ENCODE measurements at places on chromosomes 7 and 10.

GRCh38 chr7:107234436-107234835 is 65.6 kb downstream of the HBP1 start:
- DNase-seq = no peak

GRCh38 chr7:255721-256361 is 34.1 kb upstream of the FOXL3 start:
- no peak for DNase-seq

GRCh38 chr7:100444311-100445278 is 8.3 kb upstream of the PPP1R35 start:
- no peak for DNase-seq

GRCh38 chr7:28083998-28084985 is 96.3 kb downstream of the JAZF1 start:
- no peak for DNase-seq

GRCh38 chr10:104548090-104548489 is 93.0 kb upstream of the SORCS3 start:
- no peak for DNase-seq

GRCh38 chr7:38886265-38886664 is 22.7 kb downstream of the VPS41 start:
- no peak for DNase-seq

DNA sequence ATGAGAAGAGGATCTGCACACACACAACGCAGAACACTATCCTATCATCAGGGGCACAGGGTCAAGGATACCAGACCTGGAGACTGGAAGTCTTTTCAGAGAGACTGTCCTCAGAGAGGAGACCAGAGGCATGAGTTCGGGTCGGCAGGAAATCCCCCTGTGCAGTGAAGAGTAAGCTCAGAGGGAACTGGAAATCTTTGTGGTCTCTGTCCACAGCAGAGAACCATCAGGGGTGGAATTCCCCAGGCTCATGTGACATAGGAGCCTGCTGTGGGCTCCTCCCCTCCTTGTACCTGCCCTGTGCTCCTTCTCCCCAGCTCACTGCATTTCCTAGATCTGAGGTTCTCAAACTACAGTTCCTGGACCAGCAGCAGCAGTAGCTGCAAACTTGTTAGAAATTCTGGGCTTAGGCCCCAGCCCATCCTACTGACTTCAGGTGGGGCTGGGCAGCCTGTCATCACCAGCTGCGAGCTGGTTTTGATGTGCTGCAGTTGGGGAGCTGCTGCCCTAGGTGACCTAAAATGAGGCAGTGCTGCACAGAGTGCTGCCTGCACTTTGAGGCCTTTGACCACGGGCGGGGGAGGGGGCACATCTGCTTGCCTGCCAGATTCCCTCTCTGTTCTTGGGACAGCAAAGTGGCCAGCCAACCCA is 2.4 kb downstream of the ZMIZ2 start:
- no peak for DNase-seq

DNA sequence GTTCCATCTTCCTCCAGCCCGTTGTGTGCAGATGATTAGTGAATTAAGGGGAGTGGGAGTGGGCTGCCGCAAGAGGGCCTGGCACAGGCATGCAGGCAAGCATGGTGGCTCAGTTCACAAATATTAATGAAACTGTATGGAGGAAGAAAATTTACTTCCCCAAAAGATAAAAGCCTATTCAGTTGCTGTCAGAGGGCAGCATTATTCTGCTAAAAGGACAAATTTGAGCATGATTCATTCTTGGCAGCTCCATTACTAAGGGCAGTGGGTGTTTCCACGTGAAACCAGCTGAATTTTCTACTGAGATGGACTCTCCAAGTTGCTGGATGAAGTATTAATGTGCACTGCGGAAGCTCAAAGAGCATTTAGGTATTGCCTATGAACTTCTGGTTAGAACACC is 90.9 kb upstream of the WDR11 start:
- no peak for DNase-seq

GRCh38 chr7:375901-376305 is 85.9 kb downstream of the FOXL3 start:
- no peak for DNase-seq

Measured in GM18507 (cell line).